Posterior cingulate gyrus (tissue), 11 donors: ENCODE measurements at places on chromosomes 5 and 9.

- DNase-seq = no peak
These were observed 11.4 kb upstream of the GRIN1 start for GRCh38 chr9:137127301-137128157.

DNA sequence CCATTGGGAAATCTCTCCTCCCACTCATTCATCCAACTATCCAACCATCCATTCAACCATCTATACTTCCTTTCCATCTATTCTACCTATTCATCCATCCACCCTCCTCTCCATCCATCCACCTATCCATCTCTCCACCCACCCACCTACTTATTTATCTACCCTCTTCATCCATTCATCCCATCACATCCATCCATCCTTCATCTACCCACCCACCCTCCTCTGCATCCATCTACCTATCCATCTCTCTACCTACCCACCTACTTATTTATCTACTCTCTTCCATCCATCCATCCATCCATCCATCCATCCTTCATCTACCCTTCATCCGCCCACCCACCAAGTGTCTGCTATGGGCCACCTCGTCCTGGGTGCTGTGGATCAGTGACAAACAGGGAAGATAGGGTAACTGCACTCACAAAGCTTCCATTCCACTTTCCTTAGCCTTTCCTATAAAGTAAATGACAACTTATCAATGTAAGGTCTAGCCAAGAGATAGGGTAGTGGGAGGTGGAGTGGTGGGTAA, 96.8 kb upstream of the PANK3 start:
- no peak for DNase-seq

GRCh38 chr9:93669116-93669957, 93.0 kb downstream of the PHF2 start:
- peak; percentile 25 for DNase-seq

DNA sequence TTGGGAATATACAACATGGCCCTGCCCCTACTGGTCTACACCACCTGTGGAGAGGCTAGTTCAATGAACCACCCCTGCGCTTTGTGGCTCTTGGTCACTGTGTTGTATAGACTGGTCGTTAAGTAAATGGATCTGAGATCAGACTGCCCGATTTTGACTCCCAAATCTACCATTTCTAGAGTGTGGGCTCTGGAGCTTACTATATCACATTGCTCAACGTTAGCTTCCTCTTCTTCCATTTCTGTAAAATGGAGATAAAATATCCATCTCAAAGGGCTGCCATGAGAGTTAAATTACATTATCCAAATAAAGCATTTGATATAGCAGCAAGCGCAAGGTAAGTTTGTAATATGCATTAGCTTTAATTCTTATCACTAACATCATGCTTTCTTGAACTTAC, 52.7 kb upstream of the IFNK start:
- no peak for DNase-seq

GRCh38 chr9:93597871-93598646, 21.7 kb downstream of the PHF2 start:
- no peak for DNase-seq

- no peak for DNase-seq
These were observed 29.8 kb downstream of the AHRR start for GRCh38 chr5:351084-351920.

DNA sequence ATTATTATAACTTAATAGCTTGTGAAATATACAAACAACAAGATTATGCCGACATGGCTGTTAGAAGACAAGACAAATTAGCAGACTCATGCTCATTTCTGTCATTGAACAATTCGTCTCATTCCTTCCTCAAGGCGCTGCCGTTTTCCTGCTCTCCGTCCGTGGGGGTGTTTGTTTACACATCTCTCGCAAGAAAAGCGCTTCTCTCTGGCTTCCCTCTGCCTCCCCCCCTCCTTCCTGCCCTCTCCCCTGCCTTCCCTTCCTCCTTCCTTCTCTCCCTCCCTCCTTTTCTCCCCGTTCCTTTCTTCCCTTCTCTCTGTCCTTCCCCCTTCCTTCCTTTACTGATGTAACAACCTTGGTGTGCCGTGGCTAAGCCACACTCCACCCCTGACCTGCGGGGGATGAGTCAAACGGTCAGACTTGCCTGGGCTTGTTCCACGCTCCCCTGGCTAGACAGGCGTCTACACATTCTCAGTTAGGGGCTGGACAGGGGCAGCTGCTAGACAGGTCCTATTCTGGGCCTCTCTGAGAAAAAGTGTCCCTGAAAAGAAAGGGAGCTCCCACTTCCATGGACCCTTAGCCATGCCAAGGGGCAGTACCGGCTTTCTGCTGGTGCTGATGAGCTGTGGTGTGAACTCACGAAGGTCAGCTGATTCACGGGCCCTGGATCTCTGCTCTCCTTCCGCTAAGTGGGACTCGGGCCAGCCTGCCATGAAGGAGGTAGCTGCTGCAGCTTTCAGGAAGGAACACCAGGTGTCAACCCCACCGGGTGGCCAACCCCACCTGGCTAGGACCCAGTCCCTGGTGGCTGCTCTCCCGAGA, 32.0 kb upstream of the SPTLC1 start:
- DNase-seq = no peak

DNA sequence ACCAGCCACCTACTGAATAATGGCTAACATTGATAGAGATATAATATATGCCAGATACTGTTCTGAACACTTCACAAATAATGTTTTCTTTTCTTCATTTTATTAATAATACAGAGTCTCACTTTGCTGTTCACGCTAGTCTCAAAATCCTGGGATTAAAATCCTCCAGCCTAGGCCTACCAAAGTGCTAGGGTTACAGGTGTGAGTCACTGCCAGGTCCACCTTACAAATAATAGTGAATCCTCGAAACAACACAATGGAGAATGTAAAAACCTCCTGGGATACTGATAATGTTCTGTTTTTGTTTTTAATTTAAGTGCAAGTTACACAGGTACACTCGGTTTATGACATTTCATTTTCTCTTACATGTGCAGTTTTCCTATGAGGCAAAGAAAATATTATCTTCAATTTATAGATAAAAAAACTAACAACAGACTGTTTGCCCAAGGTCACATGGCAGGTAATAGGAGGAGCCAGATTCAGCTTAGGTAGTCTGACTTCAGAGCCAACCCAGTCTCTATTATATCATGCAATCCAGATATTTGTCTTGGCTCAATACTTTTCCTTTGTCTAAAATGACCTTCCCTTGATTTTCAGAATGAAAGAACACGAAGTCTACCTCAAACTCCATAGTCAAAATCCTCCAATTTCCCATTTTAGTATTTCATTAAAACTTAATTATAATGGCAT, 7.8 kb downstream of the ZFR start:
- DNase-seq = no peak

DNA sequence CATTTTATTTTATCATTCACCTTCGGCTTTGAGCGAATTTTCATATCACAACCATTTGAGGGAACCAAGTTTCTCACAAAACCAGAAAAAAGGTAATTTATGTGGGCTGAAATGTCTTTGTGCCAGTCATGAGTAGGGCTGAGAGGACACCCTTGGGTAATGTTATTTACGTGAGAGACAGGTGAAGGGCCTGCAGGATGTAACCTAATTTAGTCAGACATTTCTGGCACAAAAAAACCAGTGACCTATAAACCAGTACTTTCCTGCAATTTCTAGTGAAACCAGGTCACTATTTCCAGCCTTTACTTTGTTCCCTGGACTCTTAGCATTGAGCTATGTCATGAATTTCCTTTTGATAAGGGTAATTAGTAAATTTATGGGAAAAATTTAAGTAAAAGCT, 17.2 kb upstream of the CCDC112 start:
- DNase-seq = no peak

- DNase-seq = no peak
These were observed 163.4 kb downstream of the ERCC6L2 start for GRCh38 chr9:96038914-96039313.

DNA sequence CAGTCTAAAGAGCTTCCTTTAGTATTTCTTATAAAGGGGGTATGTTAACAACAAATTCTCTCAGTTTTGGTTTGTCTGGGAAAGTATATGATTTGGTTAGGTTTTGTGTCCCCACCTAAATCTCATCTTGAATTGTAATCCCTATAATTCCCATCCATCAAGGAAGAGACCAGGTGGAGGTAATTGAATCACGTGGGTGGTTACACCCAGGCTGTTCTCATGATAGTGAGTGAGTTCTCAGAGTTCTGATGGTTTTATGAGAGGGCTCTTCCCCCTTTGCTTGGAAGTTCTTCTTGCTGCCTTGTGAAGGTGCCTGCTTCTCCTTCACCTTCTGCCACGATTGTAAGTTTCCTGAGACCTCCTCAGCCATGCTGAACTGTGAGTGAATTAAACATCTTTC, 109.1 kb downstream of the MACIR start:
- DNase-seq = no peak

GRCh38 chr5:89758146-89758545, 651.4 kb downstream of the CETN3 start:
- DNase-seq = no peak

DNA sequence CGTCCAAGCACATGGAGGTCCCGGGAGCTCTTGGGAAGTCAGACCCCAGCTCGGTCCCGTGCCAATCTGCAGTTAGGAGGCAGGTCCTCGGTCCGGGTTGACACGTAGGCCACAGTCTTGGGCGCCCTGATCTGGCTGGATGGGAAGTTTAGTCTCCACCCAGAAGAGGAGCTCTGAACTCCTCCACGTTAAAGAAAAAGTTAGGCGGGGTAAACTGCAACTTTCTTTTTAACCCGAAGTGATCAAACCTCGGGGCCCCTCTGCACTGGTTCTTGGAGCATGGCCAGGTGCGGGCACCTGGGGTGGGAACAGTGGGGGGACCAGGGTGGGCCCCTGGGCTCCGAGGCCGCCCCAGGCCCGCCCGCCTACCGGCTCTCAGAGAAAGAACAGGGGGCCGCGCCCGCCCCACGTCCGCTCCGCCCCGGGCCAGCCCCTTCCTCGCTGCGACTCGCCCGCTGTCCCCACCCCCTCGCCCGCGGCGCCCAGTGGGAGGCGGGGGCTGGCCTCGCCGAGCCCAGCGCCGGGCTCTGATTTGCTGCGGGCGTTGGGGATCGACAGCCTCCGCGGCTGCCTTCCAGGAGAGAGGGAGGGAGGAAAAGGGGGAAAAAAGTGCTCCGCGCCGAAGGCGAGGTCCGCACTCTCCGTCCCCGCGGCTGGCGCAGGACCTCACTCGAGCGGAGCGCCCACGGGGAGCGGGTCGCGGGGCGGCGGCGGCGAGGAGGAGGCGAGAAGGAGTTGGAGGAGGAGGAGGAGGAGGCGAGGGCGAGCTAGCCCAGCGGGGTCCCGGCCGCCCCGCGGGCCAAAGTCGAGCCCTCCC, at the start of gene COL5A1:
Gene COL5A1, plus strand, starts transcription at position 631 of the 817 bp plus-strand sequence. CDS start 385 bp downstream, outside the sequence.
- DNase-seq = peak; percentile 93

- DNase-seq = no peak
These were observed 400.5 kb downstream of the SPOCK1 start for GRCh38 chr5:137098663-137099062.

- DNase-seq = no peak
These were observed 181.4 kb upstream of the MAP3K1 start for GRCh38 chr5:56633950-56634349.

GRCh38 chr5:78638423-78638822, 10.1 kb downstream of the LHFPL2 start:
- no peak for DNase-seq

GRCh38 chr9:133600739-133601138, 8.4 kb downstream of the FAM163B start:
- DNase-seq = no peak

GRCh38 chr5:149824120-149824519, 94.0 kb downstream of the PPARGC1B start:
- DNase-seq = no peak

GRCh38 chr5:172849606-172850453, 15.8 kb downstream of the ERGIC1 start:
- DNase-seq = no peak

DNA sequence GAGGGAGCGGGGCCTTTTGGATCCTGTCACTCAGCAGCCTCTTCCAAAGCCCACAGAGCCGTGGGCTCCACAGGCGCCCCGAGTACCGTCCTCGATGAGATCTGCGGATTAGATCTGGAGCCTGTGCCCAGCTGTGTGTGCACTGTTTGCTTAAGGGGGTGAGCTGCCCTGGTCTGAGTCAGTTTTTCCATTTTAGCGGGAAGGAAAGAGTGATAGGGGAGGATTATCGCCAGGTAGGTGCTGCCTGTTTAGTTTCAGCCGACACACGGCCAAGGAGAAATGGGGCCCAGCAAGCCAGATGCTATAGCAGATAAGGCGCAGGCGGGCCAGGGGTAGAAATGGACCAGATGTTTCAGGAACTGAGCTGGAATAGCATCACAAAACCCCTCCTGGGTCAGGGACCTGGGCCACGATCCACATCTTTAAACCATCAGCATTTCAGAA, 18.1 kb downstream of the COL5A1 start:
- DNase-seq = no peak

GRCh38 chr5:107968406-107968843, 297.7 kb upstream of the EFNA5 start:
- DNase-seq = no peak

DNA sequence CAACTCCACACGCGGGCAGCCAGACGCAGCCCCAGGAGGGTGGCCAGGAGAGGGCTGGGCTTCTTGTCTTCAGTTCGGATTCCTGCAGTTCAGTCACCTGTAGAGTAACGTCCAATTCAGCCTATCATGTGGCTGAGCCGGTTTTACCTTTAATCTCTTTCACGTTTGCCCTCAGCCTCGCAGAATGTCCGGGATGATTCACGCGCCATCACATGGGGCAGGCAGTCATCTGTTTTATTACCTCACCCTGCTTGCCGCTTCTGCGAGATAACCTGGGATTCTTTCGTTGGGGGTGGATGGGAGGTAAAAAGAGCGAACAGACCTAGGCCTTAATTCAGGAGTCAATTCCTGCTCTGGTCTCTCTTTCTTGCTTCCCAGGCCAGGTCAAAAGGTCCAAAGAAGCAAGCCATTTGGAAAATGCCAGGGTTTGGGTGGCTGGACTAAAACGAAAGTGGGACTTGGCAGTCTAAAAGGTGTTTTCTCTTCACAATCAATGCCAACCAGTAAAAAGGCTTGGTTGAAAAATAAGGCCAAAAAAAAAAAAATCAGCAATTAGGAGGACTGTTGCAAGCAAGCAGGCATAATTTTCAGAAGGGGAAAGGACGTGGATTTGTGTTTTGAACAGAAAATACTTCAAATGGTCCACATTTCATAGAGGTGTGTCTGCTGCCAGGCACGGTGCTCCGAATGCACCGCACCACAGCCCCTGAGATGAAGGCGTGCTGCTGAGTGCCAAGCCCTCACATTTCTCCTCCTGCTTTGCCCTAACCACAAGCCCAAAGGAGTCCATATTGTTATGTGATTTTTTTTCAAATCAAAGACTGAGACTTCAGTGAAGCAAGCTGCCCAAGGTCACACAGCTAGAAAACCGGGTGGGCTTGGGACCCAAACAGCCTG, 2.8 kb upstream of the WWC1 start:
- no peak for DNase-seq

GRCh38 chr5:96229188-96229587, 203.9 kb downstream of the PCSK1 start:
- DNase-seq = no peak

GRCh38 chr9:113623851-113624485, 160.4 kb downstream of the RGS3 start:
- no peak for DNase-seq

- DNase-seq = no peak
These were observed 41.8 kb downstream of the UGCG start for GRCh38 chr9:111938427-111938800.

GRCh38 chr9:89850631-89851325, 246.0 kb downstream of the GADD45G start:
- peak; percentile 58 for DNase-seq

GRCh38 chr9:106621313-106622163, 241.4 kb upstream of the ZNF462 start:
- DNase-seq = peak; percentile 23
